ENCODE measurements at places on chromosomes 6 and 20.
A peak's percentile ranks its signal among the peaks of the same experiment; 100 is the strongest.

GRCh38 chr6:45845567-45845966, 170.1 kb downstream of the CLIC5 start:
- DNase-seq, result peak; percentile 24

DNA sequence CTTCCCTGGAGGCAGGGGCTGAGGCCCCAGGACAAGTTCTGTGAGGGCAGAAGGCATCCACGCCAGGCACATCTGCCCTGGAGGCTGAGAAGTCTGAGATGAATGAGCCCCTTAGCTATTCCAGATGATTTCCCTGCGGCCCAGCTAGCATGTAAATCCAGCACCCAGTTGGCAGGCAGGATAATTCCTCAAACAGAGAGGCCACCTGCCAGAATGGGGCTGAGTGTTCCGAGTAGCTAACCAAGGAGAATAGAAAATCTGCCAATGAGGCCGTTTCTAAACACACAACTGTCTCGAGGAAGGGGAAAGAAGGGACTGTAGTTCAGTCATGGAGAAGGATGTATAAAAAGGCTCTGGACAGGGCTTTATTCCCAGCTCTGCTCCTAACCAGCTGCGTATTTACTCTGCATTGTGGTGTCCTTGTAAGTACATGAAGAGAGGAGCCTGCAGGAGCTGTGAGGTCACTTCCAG, 211.4 kb upstream of the CDYL start:
- DNase-seq, result no peak

DNA sequence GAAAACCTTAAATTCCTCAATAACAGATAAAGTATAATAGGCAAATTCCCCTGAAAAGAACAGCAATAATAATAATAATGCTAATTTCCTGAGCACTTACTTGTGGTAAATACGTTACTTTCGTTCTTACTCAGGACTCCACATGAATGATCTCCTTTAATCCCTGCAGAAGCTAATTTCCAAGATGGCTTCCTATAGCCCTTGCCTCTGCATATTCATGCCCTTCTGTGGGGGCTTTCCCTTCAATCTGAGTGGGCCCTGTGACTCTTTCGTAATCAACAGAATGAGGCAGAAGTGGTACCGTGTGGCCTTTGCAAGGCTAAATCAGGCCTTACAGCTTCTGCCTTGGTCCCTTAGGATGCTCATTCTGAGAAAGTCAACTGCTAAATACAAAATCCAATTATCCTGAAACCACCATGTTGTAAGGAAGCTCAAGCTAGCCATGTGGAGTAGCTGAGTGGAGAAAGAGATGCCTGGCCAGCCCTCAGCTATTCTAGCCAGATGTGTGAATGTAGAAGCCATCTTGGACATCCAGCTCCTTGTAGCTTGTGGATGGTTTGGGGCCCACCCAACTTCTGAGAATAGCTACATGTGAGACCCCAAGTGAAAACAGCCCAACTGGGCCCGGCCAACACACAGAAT, 50.5 kb downstream of the MCUR1 start:
- no peak for DNase-seq

- DNase-seq, result no peak
Measured at GRCh38 chr6:137698636-137699030, 168.4 kb upstream of the TNFAIP3 start.

DNA sequence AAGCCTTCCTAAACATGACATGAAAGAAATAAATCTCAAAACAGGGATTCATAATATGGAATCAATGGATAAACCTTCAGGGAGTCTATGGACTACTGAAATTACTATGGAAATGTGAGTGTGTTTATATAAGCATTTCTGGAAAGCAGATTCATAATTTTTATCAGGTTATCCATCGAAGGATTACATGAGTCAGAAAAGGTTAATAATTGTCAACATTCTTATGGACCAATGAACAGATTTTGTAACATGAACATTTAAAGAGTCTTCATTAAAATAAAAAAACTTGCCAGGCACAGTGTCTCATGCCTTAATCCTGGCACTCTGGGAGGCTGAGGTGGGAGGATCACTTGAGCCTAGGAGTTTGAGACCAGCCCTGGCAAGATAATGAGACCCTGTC, 84.8 kb downstream of the AHI1 start:
- DNase-seq, result no peak

- no peak for DNase-seq
Measured at GRCh38 chr6:144320741-144321140, 35.6 kb downstream of the UTRN start.

GRCh38 chr6:5365436-5366195, 104.3 kb downstream of the FARS2 start:
- DNase-seq, result no peak

- no peak for DNase-seq
Measured at GRCh38 chr20:64103871-64104666, 3.3 kb downstream of the NPBWR2 start.

- no peak for DNase-seq
Measured at GRCh38 chr6:44149369-44150012, 9.1 kb upstream of the CAPN11 start.

- no peak for DNase-seq
Measured at GRCh38 chr20:44021186-44021585, 106.5 kb downstream of the TOX2 start.

DNA sequence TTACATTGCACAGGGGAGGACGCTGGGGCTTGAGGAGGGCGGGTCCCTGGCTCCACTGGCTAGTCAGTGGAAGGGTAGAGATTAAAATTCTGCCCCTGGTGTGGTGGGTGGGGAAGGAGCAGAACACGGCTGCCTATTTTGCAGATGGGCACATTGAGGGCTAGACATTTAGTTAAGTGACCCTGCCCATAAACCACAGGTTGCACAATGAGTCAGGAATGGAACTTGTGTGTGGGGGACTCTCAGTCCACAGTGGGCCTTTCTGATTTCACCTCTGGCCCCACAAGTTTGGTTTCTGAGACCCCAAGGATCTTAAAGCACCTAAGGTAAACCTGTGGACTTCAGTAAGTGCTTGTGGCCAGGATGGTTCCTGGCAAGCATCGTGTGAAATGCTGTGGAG, 22.0 kb upstream of the CCDC167 start:
- no peak for DNase-seq

DNA sequence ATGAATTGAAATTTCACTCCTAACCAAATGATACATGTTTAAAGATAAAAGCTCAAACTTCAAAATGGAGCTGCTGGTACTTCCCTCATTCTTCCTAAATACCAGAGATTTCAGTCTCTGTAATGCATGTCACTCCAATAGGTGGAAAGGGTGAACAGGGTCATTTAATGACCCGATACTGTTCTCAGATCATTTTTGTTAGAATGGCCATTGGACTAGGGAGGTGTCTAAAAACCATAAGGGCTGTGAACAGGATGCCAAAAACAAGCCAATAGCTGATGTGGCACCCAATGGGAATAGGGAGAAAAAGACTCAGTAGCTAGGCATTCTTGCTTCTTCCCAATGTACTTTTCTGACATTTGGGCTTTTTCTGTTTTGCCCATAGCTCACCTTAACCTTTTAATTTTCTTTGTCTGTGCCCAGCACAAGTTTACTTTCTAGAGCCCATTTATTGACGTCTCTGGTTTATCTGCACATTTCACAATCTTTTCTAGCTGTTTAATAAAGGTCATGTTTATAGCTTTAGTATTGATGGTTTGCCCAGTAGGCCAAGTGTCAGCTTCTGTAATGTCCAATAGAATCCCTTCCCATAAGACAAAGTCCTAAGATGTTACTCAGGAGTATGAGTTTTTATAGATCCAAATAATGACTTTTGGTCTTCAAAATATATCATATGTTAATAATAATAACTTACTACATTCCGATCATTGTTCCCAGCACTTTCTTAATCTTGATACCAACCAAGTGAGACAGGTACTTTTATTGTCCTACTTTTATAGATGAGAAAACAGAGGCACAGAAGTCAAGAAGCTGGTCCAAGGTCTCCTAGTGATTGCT, 24.3 kb upstream of the FLRT3 start:
- DNase-seq, result no peak

- DNase-seq, result no peak
Measured at GRCh38 chr6:166900956-166901607, 55.3 kb downstream of the RNASET2 start.

DNA sequence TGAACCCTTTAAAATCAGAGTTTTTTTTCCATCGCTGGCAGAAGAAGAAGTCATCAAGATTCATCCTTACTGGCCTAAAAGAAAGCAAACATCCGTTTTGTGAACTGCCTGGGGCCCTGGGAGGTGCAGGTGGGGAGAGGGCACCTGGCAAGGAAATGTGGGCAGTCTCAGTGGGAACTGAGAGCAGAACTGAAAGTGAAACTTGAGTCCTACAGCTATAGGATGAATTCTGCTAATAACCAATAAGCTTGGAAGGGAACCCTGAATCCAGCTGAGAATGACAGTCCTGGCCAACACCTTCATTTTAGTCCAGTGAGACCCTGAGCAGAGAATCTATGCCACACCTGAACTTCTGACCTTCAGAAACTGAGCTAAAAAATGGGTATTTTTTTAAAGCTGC, 130.1 kb upstream of the ASCC3 start:
- DNase-seq, result no peak

- no peak for DNase-seq
Measured at GRCh38 chr6:29720863-29721262, 2.4 kb upstream of the HLA-F start.

- no peak for DNase-seq
Measured at GRCh38 chr20:38212806-38213606, 47.5 kb downstream of the KIAA1755 start.

GRCh38 chr6:116438590-116439448, 22.4 kb upstream of the CALHM6 start:
- no peak for DNase-seq

- DNase-seq, result no peak
Measured at GRCh38 chr6:84260196-84260595, 32.8 kb upstream of the CEP162 start.

- no peak for DNase-seq
Measured at GRCh38 chr6:33777398-33778388, 11.2 kb downstream of the LEMD2 start.

GRCh38 chr6:22320750-22321149, 23.9 kb upstream of the PRL start:
- DNase-seq, result peak; percentile 87
